ENCODE measurements at places on chromosomes 2 and 18.

DNA sequence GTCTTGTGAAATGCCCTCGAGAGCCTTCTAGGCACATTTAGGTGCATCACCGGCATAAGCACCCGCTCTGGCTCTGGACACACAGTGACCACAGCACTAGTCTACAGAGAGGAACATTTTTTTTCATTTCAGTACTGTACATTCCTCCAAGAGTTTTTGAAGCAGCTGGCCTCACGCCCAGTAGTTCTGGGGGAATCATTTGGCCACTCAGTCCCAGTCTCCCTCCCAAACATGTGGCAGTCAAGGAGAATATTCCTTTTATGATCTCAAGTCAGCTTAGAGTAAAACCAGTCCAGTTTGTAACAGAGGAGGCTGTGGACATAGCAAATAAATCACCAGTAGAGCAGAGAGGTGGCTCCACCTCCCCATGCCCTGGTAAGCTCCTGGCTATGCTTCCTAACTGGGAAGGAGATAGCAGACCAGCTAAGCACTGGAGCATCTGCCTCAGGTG lies 48.1 kb downstream of the KCNE4 start:
- no peak for DNase-seq

DNA sequence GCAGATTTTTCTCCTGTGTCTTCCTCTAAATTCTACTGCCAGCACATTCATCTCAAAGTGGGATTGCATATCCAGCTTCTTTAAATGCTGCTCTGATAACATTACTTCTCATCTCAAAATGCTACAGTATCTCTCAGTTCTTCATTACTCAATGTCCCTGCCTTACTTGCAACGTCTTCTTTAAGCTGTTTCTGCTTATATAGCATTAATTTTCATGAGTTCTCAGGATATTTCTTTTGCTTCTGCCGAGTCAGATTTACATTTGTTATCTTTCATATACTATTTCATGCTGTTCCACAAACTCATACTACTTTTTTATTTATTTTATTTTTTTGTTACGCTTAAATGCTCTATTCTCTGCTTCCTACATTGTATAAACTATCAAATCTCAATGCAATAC lies 1223.5 kb upstream of the FAM98A start:
- DNase-seq, result no peak

GRCh38 chr2:149370061-149370775 lies 39.8 kb downstream of the LYPD6 start:
- DNase-seq, result no peak

GRCh38 chr2:122357998-122358397 lies 602.5 kb downstream of the TSN start:
- DNase-seq, result no peak

- no peak for DNase-seq
Measured at GRCh38 chr18:11516751-11517503, 92.5 kb upstream of the SLC35G4 start.

DNA sequence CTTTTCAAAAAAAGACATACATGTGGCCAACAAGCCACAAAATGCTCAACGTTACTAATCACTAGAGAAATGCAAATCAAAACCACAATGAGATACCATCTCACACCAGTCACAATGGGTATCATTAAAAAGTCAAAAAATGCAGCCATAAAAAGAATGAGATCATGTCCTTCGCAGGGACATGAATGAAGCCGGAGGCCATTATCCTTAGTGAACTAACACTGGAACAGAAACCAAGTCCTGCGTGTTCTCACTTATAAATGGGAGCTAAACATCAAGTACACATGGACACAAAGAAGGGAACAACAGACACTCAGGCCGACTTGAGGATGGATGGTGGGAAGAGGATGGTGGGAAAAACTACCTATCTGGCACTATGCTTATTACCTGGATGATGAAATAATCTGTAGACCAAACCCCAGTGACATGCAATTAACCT lies 17.8 kb upstream of the ATL2 start:
- DNase-seq, result no peak

DNA sequence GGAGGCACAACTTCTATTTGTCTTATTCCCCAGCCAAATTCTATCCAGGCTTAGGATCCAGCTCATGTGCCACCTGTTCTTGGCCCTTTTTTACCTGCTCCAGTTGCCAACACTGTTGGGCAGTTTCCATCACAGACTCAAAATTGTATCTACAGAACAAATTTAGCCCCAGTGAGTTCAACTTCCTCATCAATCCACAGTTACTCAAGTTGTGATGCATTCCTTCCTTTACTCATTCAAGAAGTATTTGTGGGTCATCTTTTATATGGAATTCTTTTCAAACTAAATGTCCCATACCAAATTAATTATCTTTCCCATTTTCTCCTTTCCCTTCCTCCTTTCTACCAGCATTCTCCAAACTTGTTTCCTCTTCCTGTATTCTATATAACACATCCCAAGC lies 12.7 kb upstream of the DDX18 start:
- no peak for DNase-seq
